ENCODE measurements at places on chromosomes 5 and 9.

DNA sequence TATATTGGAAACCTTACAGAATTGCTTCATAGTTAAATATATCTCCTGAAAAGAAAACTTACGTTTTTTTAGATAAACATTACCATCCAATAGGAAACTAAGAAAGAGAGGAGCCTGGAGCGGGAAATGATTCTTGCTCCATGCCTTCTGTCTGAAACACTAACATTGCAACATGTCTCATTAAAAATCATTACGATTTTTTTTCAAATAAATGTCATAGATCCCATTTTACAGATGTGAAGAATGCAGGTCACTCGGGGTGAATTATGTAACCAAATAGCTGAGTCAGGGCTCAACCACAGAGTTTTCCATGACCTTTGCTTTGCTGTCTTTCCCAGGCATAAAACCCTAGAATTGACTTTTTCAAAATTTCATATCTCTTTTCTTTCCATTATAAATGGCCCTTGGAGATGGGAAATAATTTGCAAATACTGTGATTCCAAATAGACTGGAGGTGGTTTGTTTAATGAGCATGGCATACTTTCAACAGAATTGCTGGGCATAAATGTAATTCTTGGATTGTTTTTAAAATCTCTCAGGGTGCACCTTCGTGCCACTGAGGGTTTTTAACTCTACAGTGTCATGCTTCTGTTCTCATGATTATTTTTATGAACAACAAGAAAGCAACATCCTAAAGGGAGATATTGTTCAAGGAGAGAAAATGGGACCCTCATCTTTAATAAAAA lies 302.8 kb downstream of the EBF1 start:
- DNase-seq: no peak

GRCh38 chr5:120545951-120546350 lies 81.9 kb downstream of the PRR16 start:
- DNase-seq: no peak

DNA sequence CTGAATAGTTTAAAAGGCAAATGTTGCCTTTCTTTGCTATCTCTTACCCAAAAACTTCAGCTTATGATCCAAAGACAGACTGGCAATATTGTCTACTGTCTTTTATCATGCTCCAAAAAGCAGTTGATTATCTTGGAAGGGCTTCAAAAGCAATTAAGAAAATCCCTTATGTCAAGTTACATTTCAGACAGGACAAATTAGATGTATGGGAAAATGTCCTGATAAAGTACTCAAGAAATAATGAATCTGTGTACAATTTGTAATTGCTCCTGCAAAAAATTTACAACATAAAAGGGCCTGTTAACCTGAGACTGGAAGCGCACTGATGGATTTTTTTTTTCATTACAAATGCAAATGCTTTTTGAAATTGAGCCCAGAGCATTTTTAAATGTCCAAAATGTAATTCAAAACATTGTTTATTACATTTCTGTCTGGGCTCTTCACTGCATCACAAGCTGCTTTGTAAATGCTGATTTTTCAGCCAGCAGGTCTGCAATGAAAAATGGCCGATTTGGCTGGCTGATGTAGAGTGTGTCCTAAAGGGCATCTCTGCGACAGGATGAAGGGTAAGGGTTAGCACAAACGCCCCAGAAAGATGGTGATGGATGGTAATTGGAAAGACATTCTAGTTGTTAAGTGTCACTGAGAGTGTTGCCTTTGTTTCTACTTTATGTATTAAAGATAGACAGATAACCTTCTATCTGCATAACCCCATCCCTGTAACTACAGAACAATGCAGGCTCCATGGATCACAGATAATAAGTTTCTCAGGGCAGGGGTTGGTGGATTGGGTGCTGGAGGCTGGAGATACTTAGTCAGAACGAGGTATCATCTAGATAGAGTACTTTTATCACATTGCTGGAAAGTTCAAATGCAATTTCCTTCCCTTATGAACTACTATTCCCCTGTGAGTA lies 27.0 kb downstream of the MAT2B start:
- no peak for DNase-seq

GRCh38 chr5:72208324-72208926 lies 101.2 kb downstream of the MAP1B start:
- DNase-seq: no peak

- no peak for DNase-seq
These were observed 46.8 kb downstream of the ITGA2 start for GRCh38 chr5:53035868-53036381.

DNA sequence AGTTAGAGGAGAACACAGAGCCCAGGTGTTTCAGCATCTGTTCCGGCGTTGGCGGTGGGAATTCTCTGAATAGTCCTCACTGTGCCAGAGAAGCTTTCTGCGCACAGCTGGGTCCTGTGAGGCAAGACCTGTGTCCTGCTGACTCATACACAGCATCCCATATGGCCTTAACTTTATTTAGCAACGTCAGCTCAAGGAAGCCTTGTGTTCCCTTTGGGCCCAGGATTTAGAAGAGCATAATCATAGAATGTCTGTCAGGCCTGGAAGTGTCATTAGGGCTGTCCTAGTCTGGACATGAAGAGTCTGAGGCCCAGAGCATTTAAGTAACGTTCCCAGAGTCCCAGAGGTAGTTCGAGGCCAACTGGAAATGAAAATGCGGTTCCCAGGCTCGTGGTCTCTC lies 188.6 kb upstream of the DMRT1 start:
- no peak for DNase-seq

GRCh38 chr9:97474372-97474925 lies 27.0 kb upstream of the TMOD1 start:
- DNase-seq: no peak

DNA sequence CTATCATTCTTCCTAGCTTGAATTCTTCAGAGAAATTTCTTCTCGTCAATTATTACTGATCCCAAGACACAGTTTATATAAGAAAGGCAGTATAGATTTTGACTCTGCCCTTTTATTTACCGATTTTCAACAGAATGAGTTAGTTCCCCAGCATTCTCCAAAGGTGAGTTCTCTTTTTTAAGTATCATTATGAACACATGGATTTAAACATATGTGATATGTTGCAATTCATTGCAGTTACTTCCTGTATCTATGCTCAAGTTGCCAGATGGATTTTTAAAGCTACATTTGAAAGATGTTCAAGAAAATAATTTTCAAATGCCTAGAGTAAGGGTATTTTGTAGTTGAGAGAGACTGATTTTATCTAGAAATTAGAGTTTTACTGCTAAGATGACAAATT lies 8.4 kb downstream of the WDR41 start:
- DNase-seq: no peak

DNA sequence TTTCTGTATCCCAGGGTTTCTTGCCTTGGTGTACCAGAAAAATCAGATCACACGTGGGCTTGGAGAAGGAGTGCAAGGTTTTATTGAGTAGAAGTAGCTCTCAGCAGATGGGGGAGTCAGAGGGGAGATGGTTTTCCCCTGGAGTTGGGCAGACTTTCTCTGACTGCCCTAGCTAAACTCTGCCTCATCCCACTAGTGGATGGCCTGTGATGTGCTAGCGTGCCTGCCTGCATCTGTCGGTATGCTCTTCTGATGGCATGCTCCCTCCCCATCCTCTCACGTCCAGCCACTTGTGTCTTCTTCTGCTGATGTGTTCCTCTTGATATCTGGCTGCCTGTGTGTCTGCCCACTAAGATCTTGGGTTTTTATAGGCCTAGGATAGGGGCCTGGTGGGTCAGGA lies 616.1 kb upstream of the RGMB start:
- no peak for DNase-seq

DNA sequence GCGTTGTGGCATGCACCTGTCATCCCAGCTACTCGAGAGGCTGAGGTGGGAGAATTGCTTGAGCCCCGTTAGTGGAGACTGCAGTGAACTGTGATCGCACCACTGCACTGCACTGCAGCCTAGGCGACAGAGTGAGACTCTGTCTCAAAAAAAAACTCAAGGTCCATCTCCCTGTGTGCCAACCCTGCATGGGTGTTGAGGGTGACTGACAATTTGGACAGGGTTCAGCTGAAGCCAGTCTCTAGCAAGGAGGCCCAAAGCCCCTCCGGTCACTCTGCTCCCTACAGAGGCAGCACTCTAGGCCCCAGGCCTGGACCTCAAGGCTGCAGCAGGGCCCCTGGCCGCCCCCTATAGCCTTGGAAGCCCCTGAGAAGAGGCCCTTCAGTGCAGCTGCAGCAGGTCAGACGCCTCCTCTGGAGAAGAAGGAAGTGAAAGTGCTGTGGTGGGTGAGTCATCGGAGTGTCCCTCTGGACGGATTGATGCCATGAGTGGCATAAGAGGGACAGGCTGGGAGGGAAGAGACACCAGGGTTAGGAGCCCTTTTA lies 39.2 kb upstream of the NEK6 start:
- no peak for DNase-seq

Data from NCI-H2081 (cell line).